ENCODE measurements at places on chromosomes 1 and 21.
A peak's percentile ranks its signal among the peaks of the same experiment; 100 is the strongest.

- DNase-seq = no peak
Observed at GRCh38 chr1:159817276-159818041, 9.2 kb upstream of the SLAMF8 start.

GRCh38 chr1:203276916-203277545, 28.3 kb upstream of the BTG2 start:
- DNase-seq = no peak

GRCh38 chr1:178019622-178020021, 49.8 kb upstream of the SEC16B start:
- DNase-seq = peak; percentile 54

- DNase-seq = no peak
Observed at GRCh38 chr1:4657960-4658541, 3.6 kb downstream of the AJAP1 start.

- DNase-seq = no peak
Observed at GRCh38 chr1:113692824-113693431, 66.4 kb downstream of the PHTF1 start.

DNA sequence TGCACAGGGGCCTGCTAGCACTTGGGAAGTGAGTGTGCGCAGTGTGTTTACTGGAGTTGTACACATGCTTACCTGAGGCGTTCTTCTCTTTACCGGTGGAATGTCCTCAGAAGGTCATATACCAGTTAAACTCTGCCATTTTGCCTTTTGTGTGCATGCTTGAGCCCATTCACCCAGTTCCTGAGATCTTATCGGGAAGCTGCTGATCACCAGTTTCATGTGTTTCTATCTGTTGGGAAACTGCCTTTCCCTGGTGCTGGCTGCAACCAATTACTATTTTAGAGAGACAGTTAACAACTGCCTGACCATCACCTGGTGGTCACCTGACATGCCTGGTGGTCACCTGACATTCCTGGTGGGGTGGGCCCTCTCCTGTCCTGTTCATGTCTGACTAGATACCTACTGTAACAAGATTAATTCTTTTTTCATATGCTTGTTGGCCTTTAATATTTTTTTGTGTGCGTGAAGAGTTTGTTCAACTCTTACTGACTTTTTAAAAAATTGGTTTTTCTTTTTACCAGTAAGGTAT, 137.0 kb downstream of the RASAL2 start:
- no peak for DNase-seq

GRCh38 chr21:35400233-35400939, 351.3 kb upstream of the RUNX1 start:
- peak; percentile 58 for DNase-seq

- no peak for DNase-seq
Observed at GRCh38 chr21:40687625-40688024, 159.3 kb downstream of the DSCAM start.

- DNase-seq = no peak
Observed at GRCh38 chr1:23392125-23392855, 22.7 kb upstream of the ZNF436 start.

DNA sequence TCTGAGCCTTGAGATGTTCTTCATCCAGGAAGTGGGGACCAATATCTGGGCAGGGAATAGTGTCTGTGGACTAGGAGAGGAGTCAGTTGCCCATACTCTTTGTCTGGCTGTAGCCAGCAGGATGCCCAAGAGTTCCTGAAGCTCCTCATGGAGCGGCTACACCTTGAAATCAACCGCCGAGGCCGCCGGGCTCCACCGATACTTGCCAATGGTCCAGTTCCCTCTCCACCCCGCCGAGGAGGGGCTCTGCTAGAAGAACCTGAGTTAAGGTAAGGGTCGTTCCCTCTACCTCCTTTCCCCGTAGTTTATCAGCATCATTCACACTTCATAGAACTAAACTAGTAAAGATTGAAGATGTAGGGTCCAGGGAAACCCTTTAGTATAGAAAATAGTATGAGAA, 3.4 kb upstream of the PPOX start:
- DNase-seq = no peak

- DNase-seq = no peak
Observed at GRCh38 chr1:71836904-71837303, 445.4 kb downstream of the NEGR1 start.

GRCh38 chr1:56202796-56203492, 376.4 kb downstream of the PLPP3 start:
- DNase-seq = no peak

DNA sequence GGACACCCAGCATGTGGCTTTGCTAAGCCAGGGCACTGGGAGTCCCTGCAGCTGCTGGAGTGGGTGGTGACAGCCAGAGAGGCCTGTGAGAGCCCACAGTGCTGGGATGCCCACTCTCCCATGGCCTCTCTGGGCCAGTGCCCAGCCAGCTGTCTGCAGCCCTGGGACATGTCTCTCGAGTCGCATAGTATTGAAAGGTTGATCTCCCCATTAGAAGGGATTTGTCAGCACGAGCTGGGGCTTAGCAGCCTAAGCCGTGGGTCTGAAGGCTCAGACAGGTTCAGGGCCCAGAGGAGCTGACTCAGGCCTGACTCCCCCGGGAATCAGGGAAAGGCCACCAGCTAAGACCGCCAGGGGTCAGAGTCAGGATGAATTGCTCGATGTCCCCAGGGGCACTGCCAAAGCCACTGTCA, 53.5 kb downstream of the FOXD2 start:
- DNase-seq = no peak

DNA sequence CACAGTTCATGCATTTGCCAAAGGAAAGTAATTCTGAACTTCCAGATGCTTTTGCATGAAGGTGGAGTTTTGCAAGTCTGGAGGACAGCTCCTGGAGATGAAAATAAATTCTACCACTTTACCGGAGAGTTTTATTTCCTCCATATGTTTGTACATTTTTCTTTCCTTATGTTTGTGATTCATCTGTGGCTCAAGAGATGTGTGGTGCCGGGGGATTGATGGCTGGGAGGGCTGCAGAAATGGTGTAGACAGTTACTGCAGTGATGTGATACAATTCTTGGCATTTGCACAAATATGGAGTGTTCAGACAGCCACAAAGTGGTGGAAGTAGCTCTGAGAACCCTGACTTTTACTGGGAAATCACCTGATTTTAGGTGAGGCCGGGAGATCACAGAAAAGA, 58.5 kb upstream of the ASB17 start:
- no peak for DNase-seq

GRCh38 chr1:21732664-21733063, 50.3 kb downstream of the USP48 start:
- DNase-seq = no peak

- peak; percentile 68 for DNase-seq
Observed at GRCh38 chr1:182761396-182762395, 27.9 kb upstream of the NPL start.

DNA sequence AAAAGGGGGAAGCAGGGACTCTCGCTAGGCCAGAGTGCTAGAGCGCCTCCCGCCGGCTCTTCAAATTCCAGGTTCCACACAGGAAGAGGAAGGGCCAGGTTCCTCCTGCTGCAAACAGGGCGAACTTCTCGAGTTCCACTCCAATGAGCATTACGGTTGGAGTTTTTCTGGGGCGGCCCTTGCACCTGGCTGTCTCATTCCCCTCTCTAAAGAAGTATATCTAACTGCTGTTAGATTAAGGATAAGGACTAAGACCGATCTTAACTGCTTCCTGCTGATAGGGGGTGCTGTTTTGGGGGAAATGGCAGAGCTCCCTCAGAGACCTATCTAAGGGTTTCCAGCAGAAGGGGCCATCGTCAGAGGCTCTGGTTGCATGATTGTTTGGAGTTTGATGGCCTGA, 138.0 kb downstream of the RABGAP1L start:
- DNase-seq = no peak

DNA sequence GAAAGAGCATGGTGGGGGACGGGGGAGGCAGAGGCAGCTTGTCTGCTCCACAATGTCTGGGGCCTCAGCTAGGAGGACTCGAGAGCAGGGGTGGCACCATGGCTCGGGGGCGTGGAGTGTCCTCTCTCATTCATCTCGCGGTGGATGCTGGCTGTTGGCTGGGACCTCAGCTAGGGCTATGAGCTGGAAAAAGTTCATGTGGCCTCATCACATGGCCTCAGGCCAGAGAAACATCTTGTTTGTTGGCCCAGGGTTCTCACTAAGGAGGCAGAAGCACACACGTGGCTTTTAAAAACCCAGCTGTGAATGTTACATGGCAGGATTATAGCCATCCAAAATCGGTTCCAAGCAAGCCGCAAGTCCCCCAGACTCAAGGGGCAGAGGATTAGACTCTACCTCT, 6.2 kb upstream of the CENPS start:
- DNase-seq = no peak

GRCh38 chr1:113534130-113534817, 144.0 kb downstream of the MAGI3 start:
- peak; percentile 62 for DNase-seq

GRCh38 chr1:209839875-209840546, 12.2 kb downstream of the UTP25 start:
- DNase-seq = peak; percentile 90

DNA sequence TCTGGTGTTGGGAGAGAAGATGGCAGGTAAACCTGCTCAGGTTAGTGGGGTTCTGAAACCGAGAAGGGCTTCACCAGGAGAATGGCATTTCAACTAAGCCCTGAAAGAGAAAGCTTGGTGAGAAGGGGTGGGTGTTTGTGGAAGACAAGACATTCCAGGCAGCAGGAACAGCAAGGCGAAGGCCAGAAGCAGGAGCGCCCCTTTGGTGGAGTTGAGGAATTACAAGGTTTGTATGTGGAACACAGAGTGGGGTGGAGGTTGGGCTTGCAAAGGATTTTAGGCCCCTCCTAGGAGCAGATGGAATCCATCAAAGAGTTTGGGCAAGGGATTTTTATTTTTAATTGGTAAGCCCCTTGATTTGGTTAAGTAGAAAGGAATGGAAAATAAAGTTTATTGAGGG, 24.8 kb upstream of the ELOA start:
- peak; percentile 7 for DNase-seq

GRCh38 chr1:67189953-67190352, 23.7 kb downstream of the IL23R start:
- DNase-seq = no peak
